ENCODE measurements at places on chromosomes 12 and 14.

DNA sequence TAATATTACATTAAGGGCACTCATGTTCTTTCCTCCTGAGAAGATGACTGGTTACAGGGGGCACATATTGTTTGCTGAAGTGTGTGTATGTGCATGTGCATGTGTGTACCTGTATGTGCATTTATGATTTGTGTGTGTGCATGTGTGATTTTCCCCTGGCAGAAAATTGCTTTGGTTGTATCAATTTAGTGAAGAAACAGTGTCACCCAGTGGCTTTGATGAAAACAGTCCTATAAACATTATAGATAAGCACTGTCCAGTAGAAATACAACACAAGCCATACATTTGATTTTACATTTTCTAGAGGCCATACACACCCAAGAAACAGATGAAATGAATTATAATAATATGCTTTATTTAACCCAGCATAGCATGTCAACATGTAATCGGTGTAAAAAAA lies 8.6 kb downstream of the PDE3A start:
- no peak for DNase-seq

DNA sequence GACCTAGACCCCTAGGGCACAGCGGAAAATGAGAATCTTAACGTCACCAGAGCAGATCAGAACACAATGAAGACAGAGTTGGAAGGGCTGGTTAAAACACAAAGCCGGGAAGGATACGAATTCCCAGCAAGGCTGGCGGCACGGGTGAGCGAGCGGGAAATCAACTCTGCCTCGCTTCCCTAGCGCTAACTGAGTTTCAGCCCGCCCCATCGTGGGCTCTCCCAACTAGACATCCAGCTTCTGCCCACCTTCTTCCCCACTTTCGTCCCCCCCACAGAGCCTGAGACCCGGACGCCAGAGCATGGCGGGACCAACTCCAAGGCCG lies 377 bp downstream of the CCNT1 start:
- no peak for DNase-seq

DNA sequence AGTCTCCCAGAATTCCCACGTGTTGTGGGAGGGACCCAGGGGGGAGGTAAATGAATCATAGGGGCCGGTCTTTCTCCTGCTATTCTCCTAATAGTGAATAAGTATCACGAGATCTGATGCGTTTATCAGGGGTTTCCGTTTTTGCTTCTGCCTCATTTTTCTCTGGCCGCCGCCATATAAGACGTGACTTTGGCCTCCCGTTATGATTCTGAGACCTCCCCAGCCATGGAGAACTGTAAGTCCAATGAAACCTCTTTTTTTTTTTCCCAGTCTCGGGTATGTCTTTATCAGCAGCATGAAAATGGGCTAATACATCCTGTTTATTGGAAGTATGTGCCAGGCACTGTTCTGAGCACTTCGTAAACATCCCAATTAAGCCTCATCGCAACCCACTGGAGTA lies 788 bp downstream of the KRT72 start:
- no peak for DNase-seq

GRCh38 chr12:70885956-70886355 lies 34.6 kb downstream of the PTPRR start:
- DNase-seq, result no peak

DNA sequence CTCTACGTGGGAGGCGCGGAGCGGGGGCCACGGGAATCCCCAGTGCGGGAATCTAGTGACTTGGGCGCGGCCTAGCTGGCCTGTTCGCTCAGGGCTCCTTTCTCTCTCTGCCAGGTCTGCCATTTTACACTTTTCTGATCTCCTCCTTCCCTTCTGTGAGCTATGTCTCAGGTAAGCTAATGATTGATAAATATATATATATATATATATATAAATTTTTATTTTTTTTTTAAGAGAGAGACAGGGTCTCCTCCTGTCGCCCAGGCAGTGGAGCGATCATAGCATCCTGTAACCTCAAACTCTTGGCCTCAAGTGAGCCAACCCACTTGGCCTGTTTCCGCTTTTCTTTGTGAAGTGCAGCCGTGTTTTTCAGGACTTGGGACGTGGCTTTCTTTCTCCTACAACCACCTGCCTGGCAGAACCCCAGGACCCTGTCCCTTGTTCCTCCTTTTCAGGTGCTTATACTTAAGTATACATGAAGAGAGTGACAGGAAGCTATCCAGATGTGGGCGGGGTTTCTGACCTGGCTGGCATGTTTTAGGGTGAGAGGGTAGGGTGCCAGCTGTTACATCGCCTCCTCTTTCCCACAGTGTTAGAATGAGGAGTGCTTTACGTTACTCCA lies 547 bp downstream of the ZNF140 start:
- peak; percentile 1 for DNase-seq

Measured in stimulated activated CD4-positive, alpha-beta T cell treated with anti-CD3 and anti-CD28 coated beads, Interleukin-1b, Interleukin-23, amount 100 ng/mL, for 48 hours (primary cell).